ENCODE measurements at places on chromosomes 3 and 15. TPM values are rescaled to one million over a fixed set of nuclear protein-coding genes. Genes with fewer than 3 reads are reported as not detected.

CATSPER2 gene
- total RNA-seq = 1.1 TPM

SPCS1 gene
- total RNA-seq = 60.1 TPM

ZNF717 gene
- 18.5 TPM for total RNA-seq

ATG3 gene
- 67.2 TPM for total RNA-seq

PLA2G4D gene
- not detected for total RNA-seq

PLXNA1 gene
- 91.3 TPM for total RNA-seq

BNIP2 gene
- 161 TPM for total RNA-seq

ASB14 gene
- total RNA-seq = not detected

C3orf20 gene
- total RNA-seq = under 0.01 TPM

EHD4 gene
- 15.9 TPM for total RNA-seq

DNA sequence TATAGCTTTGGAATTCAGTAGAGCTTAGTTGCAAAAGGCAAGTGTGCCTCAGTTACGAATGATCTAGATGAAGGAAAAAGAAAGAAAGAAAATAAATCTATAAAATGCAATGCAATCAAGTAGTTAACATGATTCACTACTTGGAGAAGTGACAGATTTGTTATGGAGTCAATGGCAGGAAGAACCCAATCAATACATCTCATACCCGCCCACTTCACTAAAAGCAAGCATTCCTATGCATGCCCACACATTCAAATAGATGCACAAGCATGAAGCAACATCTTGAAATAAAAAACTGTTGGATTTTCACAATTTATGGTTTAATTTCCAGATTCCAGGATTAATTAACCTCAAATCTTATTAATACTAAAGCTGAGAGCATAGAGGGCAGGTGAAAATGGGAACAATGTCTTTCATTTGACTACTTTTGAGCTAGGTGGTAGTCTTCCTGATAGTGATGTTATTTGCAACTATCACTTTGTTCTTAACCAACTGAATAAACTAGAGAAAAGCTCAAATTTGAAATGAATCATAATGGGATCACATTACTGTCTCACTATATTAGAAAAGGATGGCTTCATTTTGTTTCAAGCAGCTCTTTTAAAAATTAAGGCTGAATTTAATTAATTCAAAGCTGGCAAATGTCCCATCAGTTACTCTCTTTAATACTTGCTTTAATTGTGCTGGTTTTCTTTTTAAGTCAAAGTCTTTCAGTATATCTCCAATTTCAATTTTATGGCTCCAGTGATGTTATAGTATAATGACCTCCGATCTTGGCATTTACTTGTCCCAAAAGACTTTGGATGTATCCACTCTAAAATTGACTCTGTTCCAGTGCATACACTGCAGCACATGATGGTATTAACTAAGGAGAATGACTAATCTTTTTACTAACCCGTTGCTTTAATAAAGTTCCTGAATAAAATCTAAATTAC lies 46.7 kb upstream of the CCDC50 start:
- DNase-seq = peak; percentile 50

DNA sequence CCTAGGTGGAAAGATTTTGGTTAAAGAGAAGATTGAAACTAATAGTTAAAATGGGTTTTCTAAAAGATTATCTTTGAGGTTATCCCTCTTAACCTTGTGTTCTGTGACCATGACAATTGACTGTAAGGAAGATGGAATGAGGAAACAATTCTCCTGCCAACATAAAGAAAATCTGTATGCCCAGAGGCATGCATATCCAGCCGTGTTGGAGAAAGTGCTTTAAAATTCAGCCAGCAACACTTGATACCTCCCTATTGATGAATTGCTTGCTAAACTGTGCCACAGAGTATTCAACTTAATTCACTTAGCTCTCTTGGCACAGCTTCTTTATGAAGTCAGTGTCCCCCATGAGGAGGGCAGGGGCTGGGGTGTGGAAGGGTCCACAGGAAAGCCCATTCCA lies 203.5 kb downstream of the UBE2E2 start:
- DNase-seq = no peak

DNA sequence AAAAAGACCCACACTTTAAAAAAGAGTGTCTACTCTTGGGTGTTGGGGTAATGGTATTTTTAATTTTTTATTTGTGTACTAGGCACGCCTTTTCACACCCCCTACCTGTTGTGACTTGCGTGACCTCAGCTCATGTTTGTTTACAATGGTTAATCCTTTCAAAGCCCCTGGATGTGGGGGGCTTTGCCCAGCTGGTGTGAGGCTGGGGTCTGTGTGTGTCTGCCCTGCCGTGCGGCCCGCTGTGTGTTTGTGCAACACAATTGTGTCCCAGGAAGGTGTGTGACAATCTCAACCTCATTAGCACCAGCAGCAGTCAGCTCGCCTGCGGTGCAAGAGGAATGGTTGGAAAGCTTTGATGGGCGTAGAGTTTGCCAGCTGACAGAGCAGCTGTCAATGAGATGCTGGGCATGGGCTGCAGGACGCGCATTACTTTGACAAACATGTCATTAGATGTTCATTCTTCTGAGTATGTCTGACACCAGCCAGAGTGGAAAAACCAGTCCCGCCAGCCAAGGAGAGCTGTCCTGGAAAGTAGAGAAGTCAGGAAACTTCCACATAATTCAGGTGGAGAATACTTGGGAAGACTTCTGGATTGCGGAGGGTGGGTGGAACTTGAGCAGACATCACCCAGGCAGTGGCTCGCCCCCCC lies 9.6 kb downstream of the LRRK1 start:
- DNase-seq = no peak

DNA sequence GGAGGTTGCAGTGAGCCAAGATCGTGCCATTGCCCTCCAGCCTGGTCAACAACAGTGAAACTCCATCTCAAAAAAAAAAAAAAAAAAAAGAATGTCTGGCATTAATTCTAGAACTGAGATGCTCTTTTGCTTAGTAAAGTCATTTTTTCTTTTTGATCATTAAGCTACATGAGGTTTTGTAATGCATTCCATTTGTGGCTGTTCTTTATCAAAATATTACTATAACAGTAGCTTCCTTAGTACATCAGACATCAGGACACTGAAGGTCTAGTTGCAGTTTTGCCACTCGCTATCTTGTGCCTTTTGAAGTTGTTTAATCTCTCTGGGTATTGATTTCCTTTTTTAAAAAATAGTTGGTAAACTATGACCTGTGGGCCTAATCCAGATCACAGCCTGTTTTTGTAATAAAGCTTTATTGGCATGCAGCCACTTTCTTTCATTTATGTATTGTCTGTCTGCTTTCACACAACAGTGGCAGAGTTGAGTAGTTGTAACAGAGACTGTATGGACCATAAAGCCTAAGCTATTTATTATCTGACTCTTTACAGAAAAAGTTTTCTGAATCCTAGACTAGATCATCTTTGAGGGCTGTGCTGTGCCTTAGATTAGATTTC lies 76.6 kb downstream of the SLC25A26 start:
- DNase-seq = peak; percentile 18

- DNase-seq = no peak
Observed at GRCh38 chr3:149414557-149415231, 37.2 kb upstream of the TM4SF1 start.

DNA sequence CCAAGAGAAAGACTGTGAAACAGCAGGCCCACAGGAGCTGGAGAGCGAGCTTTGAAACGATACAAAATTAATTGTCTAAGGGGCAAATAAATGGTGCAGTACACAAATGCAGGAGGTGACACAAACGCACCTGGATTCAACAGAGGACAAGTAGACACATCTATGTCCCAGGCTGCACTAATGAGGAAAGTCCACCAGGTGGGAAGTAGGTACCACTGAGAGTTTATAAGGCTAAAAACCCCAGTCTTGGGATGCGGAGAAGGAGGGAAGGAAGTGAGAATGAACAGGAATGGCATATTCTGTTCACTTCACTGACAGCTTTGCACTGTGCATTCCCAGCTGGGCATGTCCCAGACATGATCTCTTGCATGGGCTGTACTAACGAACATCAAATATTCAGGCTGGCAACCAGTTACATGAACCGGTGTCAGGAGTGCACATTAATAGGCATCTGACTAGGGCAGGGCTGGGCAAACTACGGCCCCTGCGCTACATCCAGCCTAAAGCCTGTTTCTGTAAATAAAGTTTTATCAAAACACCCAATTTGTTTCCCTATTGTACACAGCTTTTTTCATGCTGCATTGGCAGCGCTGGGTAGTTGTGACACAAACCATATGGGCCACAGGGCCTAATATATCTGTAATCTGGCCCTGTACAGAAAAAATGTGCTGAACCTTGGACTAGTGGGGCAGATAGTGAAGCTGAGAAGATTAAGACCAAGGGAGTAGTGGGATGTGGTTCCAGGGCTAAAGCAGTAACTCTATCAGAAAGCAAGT lies 107.0 kb downstream of the IGF2BP2 start:
- peak; percentile 4 for DNase-seq

- peak; percentile 29 for DNase-seq
Observed at GRCh38 chr3:123344907-123345594, 103.8 kb downstream of the ADCY5 start.

GRCh38 chr15:58864602-58865424 lies 68.7 kb downstream of the SLTM start:
- no peak for DNase-seq

- no peak for DNase-seq
Observed at GRCh38 chr3:188817103-188817934, 354.5 kb upstream of the TPRG1 start.

GRCh38 chr3:196995646-196996355 lies 27.2 kb upstream of the PIGZ start:
- DNase-seq = peak; percentile 61

GRCh38 chr3:158109295-158109803 lies 540 bp upstream of the RSRC1 start:
- DNase-seq = no peak

GRCh38 chr3:99730870-99731269 lies 86.8 kb upstream of the CMSS1 start:
- DNase-seq = no peak

GRCh38 chr15:101373577-101373976 lies 78.5 kb upstream of the SNRPA1 start:
- peak; percentile 83 for DNase-seq

DNA sequence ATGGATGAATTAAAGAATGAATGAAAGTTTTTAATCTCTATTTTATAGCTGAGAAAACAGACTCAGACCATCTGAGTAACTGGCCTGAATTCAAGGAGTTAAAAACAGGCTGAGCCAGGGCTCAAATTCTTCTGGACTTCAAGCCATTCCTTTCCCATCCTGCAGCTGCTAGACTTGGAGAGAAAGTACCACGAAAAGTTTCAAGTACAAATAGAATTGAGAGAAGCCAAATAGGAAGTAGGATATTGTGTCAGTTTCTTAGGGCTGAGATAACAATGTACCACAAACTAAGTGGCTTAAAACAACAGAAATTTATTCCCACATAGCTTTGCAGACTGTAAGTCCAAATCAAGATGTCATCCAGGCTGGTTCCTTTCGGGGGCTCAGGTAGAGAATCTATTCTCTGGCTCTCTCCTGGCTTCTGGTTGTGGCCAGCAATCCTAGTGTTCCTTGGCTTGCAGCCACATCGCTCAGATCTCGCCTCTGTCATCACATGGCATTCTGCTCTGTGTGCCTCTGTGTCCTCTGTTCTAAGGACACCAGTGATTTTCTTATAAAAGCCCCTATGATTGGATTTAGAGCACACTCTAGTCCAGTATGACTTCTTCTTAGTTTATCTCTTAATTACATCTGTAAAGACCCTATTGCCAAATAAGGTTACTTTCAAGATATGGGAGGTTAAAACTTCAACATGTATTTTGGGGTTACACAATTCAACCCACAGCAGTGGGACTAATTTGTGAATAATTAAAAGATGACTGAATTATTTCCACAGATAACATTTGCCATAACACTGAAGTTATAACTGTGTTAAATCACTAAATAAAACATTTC lies 25.7 kb upstream of the GOLIM4 start:
- peak; percentile 39 for DNase-seq

- no peak for DNase-seq
Observed at GRCh38 chr3:104385421-104385820, 981.3 kb upstream of the ALCAM start.

DNA sequence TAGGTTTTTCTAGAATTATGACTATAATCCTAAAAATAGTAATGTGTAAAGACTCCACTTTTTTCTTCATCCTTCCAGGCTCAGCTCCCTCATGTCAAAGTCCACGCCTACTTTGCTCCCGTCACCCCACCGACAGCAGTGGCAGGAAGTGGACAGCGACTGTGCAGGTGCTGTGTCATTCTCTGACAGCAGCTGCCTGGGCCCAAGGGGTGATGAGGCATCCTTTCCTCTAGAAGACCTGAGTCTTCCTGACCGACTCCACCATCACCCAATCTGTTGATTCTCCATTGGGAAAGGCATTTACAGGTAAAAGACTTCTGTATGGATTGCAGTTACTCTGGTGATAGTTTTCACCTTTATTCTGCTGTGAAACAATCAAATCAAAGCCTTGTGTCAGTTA lies 54.8 kb downstream of the UBP1 start:
- no peak for DNase-seq

DNA sequence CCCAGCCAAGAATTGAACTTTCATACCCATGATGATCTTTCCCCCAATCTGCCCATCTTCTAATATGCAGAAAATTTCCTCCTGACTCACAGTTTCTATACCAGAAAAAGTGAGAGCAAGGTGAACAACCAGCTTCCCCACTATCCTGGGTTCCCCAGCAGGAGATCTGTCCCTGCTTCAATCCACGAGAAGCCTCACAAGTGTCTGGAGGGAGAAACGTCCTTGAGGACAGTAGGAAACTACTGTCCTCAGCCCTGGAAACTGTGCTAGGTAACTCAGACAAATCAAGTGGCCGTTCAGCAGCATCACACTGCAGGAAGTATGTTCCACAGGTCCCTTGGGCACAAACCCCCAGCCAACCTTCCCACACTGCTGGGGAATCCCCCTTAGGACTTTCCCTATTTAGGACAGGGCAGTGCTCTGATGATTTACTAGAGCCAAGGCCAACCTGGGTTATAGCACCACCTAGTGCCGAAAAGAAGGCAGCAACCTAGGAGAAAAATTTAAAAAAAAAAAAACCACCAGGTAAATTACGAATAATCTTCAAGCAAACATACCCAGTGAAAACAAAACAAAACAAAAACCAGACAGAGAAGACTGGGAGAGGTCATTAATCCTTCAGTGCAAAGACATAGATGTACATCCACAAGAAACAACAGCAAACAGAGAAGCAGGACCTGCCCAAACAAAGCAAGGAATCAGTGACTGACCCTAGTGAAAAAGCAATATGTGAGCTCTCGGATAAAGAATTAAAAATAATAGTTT lies 36.0 kb downstream of the MORC1 start:
- DNase-seq = peak; percentile 21

DNA sequence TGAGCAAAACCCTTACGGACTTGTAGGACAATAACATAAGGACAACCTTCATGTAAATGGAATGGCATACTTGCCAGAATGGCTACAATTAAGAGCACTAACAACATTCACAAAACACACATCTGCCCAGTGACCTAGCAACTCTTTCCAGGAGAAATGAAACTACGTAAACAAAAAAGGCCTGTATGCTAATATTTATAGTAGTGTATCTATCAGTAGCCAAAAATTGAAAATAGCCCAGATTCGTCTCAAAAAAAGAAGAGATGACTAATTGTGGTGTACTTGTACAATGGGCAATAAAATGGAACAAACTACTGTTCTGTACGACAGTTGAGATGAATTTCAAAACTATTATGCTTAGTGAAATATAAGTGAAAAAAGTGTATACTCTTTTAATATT lies 38.4 kb downstream of the CMC1 start:
- no peak for DNase-seq
